ENCODE measurements at places on chromosomes 2 and 18.
A peak's percentile ranks its signal among the peaks of the same experiment; 100 is the strongest.

DNA sequence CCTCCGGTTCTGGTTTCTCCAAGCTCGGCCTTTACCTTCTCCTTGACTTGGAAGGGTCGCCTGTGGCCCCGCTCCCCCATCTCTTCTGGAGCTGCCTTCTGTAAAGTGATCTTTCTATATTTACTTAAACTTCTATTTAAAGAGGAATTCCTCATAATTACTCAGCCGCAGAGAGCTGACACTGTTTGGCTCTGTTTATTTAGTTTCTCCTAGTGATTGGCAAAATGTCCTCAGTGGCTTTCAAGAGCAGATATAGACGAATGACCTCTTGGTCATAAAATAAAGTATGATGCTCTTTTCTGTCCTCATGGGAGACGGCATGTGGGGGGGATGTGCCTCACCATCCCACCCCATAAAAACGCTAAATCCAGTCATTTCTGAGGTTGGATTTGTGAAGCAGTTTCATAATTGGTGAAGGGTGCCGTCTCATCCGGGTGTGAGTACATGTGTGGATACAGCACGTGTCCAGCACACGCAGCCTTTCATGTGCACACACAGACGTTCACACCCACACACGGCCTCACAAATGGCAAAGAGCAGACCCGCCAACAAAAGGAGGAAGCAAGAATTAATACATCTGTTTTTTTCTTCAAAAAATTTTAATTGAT lies 43.4 kb upstream of the SMAD7 start:
- DNase-seq, result peak; percentile 94

DNA sequence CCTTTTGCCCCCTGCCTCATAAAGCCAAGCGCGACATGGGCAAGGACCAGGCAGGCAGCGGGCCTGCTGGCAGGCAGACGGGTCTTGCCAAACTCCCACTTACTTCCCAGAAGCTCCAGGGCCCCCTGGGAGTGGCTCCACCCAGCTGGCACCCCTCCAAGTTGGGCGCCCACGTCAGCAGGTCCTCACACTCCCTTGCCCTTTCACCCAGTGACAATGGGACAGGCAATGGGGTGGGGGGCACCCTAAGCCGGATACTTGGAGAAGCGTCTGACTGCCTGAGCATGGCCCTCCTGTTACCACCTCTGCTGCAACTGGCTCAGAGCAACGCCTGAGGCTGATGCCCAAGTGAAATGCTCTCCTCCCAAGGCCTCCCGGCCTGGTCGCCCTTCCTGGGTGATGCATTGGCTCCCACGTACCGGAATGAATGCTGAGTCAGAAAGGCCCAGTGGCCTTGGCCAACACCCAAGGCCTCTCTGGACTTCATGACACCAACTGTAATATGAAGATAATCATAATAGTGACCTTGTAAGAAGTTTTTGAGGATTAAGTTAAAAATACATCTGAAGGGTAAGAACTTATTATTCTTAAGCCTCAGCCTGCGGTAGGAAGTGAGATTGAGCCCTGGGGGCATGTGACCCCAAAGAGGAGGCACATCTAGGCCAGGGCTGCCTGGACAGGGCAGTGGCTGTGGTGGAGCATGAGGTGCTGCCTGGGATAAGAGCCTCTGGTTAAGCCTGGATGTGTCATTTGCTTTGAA lies 31.6 kb downstream of the KCNK3 start:
- peak; percentile 85 for DNase-seq

GRCh38 chr18:63137999-63138435 lies 181.6 kb downstream of the BCL2 start:
- DNase-seq, result no peak

DNA sequence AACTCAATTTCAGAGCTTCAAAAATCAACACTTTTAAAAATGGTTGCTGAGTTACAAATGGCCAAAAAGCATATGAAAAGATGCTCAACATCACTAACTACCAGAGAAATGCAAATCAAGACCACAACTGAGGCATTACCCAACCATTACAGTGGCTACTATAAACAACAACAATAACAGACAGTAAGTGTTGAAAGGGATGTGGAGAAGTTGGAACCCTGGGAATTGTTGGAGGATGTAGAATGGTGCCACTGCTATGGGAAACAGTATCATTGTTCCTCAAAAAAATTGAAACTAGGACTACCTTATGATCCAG lies 173.3 kb upstream of the SPRED2 start:
- no peak for DNase-seq

- DNase-seq, result no peak
These were observed 90.4 kb upstream of the CBLN2 start for GRCh38 chr18:72634500-72634899.

GRCh38 chr2:44364604-44365003 lies 2.9 kb downstream of the CAMKMT start:
- DNase-seq, result no peak

- no peak for DNase-seq
These were observed 10.2 kb upstream of the ZNF407 start for GRCh38 chr18:74587441-74587840.

GRCh38 chr2:56682397-56682760 lies 498.6 kb downstream of the CCDC85A start:
- peak; percentile 72 for DNase-seq

DNA sequence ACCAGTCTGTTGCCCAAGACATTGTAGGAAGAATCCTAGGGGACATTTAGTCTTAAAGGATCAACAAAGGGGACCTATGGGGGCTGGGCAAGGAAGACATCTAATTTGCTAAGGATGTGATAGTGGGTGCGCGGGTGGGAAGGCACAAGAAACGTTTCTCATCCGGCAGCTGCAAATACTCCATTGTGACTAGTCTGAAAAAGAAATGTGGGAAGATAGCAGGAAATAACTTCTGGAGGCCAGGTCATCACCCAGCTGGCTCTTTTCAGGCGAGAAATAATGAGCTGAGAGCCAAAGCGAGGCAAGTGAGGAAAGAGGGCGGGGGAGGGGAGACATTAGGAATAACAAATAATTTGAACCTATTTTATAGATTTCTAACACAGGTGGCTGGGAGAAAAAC lies 70.3 kb upstream of the NCK2 start:
- DNase-seq, result peak; percentile 38

GRCh38 chr2:127097471-127097765 lies 9.5 kb downstream of the BIN1 start:
- no peak for DNase-seq

- no peak for DNase-seq
These were observed 218.1 kb downstream of the TWIST2 start for GRCh38 chr2:239065962-239066361.

- peak; percentile 75 for DNase-seq
These were observed 578 bp downstream of the IWS1 start for GRCh38 chr2:127525691-127526131.

DNA sequence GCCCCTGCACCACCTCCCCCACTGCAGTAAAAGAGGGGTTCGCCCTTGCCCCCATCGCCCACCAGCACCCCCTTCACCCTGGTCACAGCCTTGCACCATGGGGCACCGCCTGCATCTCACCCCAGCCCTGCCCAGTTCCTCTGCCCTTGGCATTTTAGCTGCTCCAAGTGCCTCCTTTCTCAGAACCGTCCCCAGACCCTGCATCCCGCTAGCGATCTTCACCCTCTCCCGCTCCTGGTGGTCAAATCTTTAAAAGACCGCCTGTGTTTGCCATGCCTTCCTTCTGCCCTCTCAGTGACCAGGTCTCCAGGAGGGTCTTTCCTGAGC lies 114.7 kb upstream of the OTOS start:
- no peak for DNase-seq

DNA sequence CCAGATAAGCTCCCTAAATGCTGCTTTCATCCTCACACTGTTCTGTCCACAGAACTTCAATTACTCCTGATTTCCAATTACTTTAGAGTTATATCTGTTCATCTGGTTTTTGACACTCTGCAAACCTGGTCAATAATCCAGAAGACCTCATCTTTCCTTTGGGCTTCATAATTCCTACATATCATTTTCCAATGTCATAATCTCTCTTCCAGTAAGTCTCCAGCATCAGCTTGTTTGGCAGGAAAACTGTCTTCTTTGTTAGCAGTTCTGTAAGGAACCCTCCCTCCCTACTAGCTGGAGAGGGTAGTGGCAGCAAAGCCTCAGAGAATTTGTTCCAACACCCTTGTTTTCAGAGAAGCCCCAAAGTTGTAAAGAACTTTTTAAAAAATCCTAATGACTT lies 11.9 kb upstream of the SLC14A1 start:
- no peak for DNase-seq

DNA sequence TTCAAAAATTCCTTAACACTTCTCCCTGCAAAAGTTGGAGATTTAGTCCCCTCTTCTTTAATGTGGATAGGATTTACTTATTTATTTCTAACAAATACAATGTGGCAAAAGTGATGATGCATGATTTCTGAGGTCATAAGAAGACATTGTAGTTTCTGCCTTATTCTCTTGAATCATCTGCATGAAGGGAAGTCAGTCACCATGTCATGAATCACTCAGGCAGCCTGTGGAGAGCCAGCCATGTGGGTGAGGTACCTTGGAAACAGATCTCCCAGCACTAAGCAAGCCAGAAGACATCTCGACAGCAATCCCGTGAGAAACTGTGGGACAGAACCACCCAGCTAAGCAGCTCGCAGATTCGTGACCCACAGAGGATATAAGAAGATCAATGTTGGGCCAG lies 2.7 kb upstream of the ZC3H8 start:
- DNase-seq, result no peak

DNA sequence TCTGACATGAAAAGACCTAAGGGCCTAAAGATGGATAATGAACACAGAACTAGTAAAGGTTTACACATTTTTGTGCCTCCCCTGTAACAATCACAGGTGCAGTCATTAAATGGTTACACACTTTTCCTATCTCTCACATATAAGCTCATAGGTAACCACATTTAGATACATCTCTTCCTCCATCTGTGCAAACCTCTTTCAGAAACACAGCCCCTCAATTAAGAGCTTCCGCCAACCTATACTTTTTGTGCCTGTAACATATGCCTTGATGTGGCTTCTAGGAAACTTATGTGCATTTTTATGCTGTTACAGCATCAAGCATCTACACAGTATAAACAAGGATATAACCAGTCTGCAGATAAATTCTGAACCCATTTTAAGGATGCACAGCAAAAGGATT lies 643.3 kb downstream of the BCL11A start:
- DNase-seq, result no peak

- DNase-seq, result no peak
These were observed 33.5 kb downstream of the LOXHD1 start for GRCh38 chr18:46623541-46623940.
